ENCODE measurements at places on chromosomes 7 and 10.

GRCh38 chr10:100009283-100009792 is 409 bp downstream of the DNMBP start:
- DNase-seq = no peak

GRCh38 chr7:8443576-8444467 is 10.4 kb downstream of the NXPH1 start:
- no peak for DNase-seq

DNA sequence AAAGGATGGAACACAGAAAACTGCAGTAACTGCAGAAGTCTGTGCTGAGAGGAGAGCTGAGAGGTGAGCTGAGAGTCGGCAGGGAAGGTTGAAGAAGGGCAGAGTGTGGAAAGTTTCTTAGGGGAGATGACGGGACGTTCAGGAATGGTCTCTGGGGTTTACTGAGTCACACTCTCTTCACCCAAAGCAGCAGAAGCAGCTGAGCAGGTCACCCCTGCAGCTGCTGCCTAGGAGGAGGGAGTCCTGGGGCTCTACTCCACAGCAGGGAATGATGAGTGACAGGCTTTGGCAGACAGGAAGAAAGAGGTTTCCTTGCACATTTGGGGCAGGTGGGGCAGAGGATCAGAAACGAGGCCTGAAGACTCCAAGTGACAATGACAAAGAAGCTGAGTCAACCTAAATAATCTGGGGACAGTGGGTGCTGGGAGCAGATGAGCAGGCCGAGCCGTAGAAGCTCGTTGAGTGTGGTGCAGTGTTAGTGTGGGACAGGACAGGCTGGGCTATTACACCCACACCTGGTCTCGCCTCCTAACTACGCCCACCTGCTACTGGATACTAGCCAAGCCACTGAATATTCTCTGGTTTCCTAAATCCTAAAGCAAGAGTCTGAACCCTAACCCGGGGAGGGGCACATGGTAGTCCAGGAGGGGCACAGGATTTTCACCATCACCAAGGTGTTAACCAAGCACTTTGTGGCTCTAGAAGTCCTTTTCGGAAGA is 24.9 kb downstream of the BEND7 start:
- no peak for DNase-seq

- no peak for DNase-seq
Measured at GRCh38 chr7:101581891-101582290, 47.2 kb downstream of the MYL10 start.

DNA sequence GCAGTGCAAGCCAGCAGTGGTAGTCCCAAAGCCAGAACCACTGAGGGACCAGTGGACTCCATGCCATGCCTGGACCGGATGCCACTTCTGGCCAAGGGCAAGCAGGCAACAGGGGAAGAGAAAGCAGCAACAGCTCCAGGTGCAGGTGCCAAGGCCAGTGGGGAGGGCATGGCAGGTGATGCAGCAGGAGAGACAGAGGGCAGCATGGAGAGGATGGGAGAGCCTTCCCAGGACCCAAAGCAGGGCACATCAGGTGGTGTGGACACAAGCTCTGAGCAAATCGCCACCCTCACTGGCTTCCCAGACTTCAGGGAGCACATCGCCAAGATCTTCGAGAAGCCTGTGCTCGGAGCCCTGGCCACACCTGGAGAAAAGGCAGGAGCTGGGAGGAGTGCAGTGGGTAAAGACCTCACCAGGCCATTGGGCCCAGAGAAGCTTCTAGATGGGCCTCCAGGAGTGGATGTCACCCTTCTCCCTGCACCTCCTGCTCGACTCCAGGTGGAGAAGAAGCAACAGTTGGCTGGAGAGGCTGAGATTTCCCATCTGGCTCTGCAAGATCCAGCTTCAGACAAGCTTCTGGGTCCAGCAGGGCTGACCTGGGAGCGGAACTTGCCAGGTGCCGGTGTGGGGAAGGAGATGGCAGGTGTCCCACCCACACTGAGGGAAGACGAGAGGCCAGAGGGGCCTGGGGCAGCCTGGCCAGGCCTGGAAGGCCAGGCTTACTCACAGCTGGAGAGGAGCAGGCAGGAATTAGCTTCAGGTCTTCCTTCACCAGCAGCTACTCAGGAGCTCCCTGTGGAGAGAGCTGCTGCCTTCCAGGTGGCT is 97.7 kb downstream of the TACC2 start:
- DNase-seq = no peak

GRCh38 chr10:108450280-108450679 is 1285.8 kb upstream of the SORCS1 start:
- no peak for DNase-seq

DNA sequence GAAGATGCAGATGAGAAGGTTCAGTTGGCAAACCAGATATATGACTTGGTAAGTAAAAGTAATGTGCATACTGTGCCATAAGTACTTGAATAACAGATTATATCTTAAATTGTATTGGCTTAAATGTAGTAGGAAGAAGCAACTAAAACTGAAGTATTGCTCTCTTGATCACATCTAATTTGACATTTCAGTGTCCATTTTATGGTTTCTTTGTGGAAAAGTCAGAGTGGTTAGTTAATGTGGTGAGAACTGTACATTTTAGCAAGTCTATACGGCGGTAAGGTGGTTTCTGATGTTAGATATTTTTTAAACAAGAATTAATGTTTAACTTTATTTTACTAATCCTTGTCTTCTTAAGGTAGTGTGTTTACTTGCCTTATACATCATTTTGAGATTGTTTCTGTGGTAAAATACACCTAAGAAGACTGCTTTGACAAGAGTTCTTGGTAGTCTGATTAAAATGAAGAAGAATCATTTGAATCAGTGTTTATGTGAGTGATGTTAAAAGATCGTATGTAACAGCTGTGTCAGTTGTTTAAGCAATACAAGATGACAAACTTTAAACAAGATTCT is 5.1 kb downstream of the ING3 start:
- DNase-seq = no peak
